Fibroblast of pulmonary artery (primary cell): ENCODE measurements at places on chromosomes 11 and 22.
A peak's percentile ranks its signal among the peaks of the same experiment; 100 is the strongest.

DNA sequence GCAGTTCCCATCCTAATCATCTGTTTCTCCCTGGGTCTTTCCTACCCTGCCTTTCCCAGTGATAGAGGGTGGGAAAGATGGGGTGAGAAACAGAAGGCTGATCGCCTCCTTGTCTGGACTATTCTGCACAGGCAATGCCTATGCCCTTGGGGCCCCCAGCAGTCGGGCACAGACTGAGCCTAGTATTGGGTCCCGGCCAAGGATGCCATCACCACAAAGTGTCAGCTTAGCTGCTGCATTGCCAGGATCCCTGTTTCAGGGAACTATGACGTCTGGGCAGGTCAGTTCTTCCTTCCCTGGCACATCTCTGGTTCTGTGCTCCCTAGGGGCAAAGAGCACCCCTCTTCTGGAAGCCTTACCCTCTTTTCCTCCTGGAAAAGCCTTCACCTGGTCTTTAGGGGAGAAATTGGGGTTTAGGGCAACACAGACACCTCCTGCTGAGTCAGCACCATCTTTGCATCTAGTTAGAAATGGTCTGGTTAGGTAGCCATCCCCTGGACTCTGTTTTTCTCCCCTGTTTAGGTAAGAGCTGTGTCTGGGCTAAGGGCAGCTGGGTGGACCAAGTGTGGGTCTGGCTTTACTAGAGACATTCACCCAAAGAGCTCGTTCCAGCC lies 2.1 kb downstream of the ADAMTS8 start:
- no peak for DNase-seq

DNA sequence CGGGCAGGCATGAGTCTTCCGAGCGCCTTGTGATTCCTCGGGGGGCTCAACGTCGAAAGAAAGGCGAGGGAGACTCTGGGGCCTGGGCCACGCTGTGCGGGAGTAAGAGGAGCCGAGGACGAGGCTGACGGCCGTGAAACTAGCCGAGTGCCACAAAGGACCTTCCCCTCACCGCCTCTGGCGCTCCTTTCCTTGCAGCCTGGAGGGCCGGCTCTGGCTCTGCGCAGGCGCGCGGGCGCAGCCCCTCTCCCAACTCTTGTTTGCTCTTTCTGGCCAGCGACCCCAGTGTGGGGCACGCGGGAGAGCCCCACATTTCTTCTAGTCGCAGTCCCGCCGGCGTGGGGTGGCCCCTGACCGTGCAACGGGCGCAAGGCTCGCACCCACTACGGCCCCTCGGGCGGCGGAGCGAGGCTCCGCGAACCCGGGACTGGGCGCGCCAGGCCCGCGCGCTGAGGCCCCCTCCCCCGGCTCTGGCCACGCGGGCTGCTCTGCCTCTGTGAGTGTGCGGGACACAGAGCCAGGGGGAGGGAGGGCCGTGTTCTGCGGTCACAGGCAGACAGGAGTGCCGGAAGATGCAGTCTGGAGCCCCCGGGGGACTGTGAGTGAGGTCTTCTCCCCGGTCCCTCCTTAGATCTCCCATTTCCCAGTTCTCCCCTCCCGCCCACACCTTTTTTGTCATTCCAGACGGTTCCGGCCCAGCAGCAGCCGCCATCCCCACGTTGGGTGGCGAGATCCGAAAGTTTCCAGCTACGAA lies 1.0 kb upstream of the TOB2 start:
- peak; percentile 61 for DNase-seq

- no peak for DNase-seq
Measured at GRCh38 chr22:26072621-26073020, 96.6 kb upstream of the SEZ6L start.

DNA sequence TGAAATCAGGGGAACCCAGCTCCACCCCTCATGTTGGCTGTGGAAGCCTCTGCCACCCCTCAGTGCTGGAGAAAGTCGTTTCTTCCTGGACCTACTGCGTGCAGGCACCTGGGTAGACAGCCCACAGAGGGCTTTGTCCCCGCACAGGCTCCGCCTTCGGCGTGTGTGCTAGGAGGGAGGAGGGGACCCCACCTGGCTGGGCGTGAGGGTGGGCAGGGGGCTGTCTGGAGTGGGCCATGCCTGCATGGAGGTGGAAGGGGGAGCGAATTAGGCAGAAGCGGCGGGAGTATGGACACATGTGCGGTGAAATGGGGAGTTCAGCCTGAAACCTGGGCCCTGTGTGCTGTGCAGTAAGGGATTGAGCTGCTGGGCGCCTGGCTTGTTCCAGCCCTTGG lies 49.3 kb downstream of the FBLN1 start:
- DNase-seq: no peak

GRCh38 chr11:134139873-134140331 lies 71.0 kb downstream of the JAM3 start:
- DNase-seq: peak; percentile 92

- no peak for DNase-seq
Measured at GRCh38 chr11:105361651-105362050, 222.1 kb upstream of the CARD18 start.

DNA sequence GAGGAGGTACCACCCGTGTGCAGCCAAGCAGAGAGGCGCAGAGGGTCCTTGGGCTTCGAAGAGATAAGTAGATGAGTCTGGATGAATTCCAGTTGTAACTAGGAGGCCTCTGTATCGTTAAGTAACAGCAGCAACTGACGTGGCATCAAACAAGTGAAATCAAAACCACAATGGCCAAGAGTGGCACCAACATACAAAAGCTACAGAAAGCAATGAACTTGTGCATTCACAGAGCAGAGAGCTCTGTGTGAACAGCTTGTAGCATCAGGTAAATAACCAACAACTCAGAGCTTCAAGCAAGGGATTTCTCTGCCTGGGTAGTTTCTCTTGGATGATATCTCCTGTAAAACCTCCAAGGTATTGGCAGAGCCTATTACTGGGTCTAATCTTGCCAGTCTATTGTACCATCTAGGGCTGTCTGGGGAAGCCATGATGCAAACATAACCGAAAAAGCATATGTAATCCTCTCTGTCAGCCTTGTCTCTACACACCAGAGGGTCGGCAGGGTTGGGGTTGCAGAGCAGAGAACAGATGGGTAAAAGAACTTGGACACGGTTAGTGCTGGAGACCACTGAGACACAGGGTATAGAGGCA lies 83.1 kb upstream of the USP47 start:
- no peak for DNase-seq

- peak; percentile 70 for DNase-seq
Measured at GRCh38 chr11:33835143-33835878, 56.6 kb downstream of the LMO2 start.

DNA sequence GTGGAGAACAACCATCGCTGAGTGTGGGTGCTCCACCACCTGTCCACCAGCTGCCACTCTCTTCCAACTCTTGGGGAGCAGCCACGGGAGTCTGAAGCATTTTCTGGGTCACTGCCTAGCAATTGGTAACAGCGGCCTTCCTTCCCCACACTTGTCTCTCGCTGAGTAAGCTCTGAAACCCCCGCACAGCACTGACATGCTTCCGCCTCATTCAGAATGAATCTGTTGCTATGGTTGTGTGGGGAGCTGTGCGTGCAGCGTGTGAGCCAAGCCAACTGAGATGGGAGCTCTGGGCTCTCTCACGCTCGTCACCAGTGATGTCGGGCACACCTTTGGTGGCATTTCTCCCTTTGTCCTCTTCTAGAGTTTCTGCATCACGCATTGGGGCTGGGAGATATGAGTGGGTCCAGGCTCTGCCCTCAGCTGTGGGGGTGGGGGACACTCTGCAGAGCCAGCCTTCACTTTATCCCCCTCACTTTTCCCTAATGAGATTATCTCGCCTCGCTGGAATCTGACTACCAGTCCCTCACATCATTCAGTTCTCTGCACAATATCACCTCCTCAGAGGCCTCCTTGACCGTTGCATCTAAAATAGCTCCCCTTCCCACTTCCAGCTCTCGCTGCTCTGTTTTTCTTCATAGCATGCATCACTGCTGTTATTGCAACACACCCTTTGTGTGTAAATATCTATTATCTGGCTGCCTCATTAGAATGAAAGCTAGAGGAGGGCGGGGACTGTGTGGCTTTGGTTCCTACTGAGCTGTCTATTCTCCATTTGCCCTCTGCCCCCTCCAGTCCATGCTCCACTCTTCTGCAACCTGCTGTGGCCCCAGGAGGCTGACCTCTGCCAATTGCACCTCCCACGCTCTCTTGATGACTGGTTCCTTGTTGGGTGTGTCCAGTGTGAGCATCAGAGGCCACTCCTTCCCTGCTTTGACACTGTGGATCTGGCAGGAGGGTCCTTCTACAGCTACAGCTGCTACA lies 569.9 kb upstream of the CADM1 start:
- DNase-seq: no peak

- no peak for DNase-seq
Measured at GRCh38 chr11:20064961-20065405, 95.3 kb downstream of the DBX1 start.

DNA sequence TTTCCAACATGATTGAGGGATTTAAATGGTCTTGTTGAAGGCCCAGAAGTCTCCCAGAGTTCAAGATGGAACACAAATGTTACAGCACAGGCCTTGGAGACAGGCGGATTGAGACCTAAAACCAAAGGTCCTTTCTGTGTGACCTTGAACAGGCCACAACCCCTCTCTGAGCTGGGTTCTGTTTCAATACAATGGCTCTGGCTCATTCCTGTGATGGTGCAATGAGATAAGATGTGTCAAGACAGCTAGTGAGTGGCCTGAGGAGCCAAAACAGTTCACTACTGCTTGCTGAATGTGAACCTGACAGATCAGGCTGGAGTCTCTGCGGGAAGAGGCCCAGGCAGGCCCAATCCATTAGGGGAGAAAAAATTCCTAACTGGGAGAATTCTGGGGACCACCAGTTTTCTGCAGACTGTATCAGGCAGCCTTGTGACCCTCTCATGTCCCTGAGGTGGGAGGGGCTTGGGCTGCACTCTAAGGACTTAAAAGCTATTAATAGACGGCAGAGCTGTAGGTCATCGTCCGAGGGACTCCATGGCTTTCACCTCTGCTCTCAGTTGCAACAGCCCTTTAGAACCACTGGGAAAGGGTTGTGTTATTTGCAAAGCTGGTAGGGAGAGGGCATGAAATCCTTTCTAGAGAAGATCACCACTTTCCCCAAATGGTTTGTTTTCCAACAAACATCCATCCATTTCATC lies 126.1 kb upstream of the TEAD1 start:
- no peak for DNase-seq

DNA sequence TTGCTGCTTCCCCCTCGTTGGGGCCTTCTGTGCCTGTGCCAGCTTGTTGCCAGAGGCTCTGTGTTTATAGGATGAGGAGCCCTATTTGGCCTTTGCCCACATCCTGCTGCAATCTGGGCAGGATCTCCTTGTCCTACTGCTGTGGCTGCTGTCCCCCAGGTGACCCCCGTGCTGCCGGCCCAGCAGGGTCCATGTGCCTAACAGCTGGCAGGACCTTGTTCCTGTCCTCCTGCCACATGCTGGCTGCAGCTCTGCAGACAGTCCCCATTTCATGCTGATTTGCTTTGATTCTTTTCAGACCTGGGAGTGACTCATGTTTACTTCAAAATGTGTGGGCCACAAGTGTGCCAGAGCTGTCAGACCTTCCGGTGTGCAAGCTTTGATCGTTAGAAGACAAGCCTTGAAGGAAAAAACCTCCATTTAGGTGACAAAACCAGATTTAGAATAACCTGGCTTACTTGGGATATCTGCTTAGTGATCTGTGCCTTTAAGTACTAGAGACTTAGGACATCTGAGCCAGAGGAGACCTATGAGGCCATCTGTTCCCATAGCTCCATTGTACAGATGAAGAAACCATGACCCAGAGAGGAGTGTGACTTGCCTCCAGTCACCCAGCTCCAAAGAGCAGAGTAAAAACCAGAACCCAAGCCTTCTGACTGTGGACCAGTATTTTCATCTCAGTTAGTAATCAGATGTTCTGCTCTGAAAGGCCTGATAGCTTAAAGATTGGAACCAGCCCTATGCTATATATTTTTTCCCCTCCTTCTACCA lies 11.1 kb downstream of the NAV2 start:
- DNase-seq: peak; percentile 27

DNA sequence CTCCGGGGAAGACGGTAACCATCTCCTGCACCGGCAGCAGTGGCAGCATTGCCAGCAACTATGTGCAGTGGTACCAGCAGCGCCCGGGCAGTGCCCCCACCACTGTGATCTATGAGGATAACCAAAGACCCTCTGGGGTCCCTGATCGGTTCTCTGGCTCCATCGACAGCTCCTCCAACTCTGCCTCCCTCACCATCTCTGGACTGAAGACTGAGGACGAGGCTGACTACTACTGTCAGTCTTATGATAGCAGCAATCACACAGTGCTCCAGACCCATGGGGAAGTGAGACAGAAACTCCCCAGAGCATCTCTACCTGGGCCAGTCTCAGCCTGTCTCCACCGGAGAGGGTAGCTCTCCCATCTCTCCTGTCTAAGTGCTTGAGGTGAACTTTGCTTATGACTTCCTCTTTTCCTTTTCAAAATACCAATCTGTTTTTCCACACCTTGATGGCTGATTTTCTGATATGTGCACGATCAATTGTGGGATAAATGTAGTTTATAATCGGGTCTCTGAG lies 48.5 kb upstream of the VPREB1 start:
- no peak for DNase-seq
